ENCODE measurements at places on chromosomes 1 and 21.

- no peak for DNase-seq
Measured at GRCh38 chr1:245036102-245036501, 118.7 kb upstream of the KIF26B start.

DNA sequence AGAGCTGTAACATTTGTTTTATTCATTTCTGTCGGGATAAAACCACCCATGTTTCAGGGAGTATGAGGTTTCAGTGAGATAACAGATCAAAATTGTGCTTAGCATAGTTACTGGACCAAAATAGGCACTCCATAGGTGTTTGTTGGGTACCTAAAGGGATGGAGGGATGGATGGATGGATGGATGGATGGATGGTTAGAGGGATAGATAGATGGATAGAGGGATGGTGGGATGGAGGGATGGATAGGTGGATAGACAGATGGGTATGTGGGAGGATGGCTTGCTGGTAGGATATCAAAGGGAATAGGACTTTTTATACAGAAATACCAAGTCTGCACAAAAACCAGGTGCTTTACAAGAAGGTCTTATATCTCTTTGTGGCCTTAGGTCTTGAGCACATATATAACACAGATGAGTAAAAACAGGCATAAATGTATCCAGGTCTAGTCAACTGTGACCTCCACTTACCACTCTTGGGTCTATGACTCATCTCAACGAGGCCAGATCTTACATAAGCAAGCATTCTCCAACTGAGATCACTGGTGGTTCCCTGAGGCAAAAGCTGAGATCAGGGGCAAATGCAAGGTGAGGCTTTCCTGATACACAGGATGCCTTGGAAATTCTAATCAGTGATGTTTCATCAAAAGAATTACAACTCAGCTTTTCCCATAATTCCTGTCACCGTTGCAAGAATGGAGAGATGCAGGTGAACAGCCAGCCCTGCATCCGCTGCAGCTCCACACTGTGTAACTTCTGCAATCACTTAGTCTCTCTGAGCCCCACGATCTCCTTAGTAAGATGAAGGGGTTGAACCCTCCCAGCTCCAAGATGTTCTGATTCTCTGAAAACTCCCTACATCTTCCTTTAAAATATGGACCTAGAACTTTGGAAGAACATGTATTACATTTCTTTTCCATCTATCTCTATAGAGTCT is 32.0 kb downstream of the PTAFR start:
- DNase-seq = no peak

DNA sequence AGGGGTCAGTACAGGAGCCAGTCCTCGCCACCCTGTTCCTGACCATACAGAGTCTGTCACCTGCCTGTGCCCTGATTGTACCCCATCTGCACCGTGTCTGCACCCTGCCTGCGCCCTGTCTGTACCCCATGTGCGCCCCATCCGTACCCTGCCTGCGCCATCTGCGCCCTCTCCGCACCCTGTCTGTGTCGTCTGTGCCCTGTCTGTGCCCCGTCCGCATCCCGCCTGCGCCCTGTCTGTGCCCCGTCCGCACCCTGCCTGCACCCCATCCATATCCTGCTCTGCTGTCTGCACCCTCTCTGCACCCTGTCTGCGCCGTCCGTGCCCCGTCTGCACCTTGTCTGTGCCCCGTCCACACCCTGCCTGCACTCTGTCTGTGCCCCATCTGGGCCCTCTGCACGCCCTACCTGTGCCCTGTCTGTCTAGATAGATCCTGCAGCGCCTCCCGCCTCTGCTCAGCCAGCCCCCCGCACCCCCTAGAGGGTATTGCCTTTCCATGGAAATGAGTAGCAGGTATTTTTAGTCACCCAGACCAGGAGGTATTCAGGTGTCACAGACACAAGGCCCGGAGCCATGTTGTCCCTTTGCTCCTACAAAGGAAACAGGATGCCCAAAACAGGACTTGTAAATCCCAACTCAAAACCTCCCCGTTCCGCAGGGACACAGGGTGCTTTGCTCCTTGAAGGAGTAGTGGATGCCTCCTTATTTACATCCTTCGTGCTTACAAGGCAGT is 7.7 kb upstream of the NPHP4 start:
- DNase-seq = no peak

GRCh38 chr1:191831572-191831971 is 326.7 kb upstream of the RGS18 start:
- DNase-seq = no peak

DNA sequence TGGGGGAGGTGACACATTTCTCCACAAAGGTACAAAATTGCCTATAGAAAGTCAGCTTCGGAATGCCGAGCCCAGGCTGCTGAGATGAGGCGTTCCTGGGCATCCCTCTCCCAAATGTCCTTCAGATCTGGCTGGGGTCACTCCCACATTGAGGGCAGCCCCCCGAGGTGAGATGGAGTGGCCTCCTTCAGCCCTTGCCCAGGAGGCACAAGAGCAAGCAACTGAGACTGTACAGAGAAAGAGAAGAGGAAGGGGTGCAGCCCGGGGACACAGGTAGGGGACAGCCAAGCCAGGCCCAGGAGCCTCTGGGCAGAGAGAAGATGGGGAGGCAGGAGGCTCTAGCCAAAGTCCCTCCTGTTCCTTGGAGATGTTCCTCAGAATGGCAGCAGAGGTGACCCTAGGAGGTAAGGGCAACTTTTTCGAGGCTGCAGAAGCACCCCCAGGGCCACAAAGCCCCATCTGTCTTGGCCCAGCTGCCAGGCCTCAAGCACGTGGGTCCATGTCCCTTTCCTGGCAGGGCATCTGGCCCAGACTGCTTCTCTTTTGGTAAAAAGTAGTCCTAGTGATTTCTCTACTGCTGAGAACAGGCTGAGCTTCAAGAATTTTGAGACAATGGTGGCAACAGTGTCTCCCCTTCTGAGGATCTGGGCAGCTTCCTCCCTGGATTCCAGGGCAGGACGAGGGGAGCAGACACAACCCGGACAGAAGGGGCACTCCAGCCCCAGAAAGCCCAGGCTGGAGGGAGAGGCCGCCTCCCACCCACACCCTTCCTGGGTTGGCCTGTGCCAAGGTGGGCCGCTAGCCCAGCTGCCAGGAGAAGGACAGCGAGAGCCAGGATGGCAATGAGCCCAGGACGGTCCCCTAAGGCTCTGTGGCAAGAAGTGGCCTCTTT is 68.0 kb downstream of the LRRN2 start:
- DNase-seq = no peak

- no peak for DNase-seq
Measured at GRCh38 chr1:11704691-11705475, 13.4 kb downstream of the DRAXIN start.
